Fibroblast of pulmonary artery (primary cell): ENCODE measurements at places on chromosomes 6 and 20.
A peak's percentile ranks its signal among the peaks of the same experiment; 100 is the strongest.

- peak; percentile 31 for DNase-seq
These were observed 39.4 kb upstream of the RGS17 start for GRCh38 chr6:153170511-153170910.

DNA sequence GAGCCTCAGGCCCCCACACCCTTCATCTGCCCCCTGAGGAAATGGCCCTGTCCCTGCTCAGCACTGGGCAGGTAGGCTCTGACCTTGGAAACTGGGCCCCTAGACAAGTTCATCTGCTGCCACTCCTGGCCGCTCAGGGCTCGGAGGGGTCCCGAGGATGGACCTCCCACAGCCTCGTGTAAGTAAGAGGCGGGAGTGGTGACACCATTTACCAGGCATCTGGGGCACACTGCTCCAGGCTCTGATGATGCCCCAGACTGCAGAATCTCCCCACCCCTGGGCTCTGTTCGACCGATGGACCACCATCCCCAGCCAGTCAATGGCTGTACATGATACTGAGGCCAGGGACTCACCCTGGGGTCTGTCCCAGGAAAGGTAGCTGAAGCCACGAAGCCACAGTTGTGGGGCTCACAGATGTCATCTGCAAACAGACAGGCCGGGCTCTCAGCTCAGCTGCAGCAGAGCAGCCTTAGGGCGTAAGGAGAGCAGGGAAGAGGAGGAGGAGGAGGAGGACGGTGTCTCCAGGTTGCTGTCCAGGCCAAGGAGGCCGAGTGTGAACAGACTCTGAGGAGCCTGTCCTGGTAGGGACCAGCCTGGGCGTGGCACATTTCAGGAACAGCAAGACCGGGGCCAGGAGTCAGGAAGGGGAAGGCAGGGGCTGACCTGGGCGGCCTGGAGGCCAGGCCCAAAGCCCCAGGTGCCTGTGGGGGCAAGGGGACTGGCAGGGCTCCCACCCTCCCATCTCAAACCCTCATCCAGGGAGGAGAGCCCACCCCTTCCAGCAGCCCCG, 300.4 kb downstream of the TAF4 start:
- no peak for DNase-seq

- DNase-seq: peak; percentile 71
These were observed 29.9 kb upstream of the ZNF184 start for GRCh38 chr6:27502508-27503435.

DNA sequence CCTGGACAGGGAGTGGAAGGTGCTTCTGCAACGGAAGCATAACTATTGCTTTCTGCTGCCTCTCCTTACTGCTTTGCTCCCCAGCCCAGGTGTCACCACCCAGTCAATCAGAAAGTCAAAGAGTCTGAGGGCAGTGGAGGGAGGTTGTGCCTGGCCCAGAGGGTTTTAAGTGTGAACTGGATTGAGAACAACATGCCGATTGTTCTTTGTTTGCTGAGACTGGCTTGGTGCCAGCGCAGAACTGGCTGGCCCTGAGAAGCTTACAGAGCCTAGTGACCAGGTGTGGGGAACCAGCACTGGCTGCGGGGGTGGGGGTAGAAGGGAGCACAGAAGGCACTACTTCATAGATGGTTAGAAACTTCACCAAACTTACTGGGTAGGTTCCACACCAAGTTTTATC, 31.1 kb upstream of the ENPP4 start:
- no peak for DNase-seq

DNA sequence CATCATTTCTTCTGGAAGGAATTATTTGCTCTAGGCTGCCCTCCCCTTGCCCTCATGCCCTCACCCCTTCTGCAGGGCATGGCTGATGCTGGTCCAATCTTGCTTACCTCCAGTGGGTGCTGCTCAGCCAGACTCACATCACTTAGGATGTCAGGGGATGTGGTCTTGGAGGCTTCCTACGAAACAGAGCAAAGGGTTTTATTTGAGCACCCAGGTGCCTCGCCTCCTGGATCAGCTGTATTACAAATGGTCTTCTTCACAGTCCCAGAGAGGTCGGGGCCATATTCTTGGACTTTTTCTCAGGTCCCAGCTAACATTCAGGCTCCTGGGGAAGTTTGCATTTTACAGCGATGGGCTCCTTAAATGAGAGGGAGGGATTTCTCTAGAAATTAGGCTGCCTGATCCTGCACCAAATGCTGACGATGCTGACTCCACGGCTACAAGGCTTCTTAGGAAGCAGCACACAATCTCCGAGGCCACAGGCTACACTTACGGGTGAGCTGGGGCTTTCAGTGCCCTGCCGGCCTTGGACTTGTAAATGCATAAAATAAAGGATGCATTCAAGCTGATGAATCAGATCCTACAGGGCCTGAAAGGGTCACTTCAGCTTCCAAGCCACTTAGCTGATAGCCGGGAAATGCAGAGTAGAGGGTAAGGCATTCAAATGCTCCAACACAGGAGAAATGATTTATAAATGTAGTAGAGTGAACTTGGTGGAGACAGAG, 159.8 kb upstream of the ECI2 start:
- no peak for DNase-seq

DNA sequence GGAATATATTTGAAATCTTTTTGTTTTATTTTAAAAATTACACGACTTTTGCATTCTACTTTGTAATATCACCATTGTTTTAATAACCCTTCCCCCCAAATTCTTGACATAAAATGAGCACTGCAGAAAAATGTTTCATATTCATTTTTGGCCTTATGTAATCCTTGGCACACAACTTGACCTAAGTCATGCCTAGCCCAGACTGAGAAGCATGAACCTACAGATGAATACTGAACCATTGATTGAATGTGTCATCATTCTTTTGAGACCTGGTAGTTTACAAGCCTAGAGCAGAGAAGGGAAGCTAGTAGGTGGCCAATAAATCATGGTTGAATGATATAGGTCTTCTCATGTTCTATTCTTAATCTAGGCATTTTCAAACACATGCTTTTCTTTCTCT, 89.4 kb upstream of the EDN1 start:
- no peak for DNase-seq

GRCh38 chr6:294656-295565, 2.6 kb downstream of the DUSP22 start:
- DNase-seq: no peak

DNA sequence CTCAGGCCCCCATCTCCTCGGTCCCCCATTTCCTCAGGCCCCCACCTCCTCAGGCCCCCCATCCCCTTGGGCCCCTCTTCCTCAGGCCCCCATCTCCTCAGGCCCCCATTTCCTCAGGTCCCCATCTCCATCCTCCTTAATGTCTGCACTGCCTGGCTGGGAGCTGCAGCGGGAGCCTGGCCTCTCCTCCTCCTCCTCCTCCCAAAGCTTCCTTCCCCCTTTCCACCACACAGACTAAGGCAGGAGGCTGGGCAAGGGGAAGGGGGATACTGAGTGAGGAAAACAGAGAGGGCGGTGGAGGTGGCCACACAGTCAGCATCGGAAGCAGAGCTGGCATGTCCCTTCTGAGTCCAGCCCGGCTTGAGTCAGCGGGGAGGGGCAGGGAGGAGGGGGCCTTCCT, 122.6 kb upstream of the RPS6KA2 start:
- DNase-seq: no peak
